Stimulated activated CD8-positive, alpha-beta memory T cell treated with anti-CD3 and anti-CD28 coated beads, Interleukin-4, amount 100 ng/mL, for 4 hours (primary cell): ENCODE measurements at places on chromosomes 6 and 20.

DNA sequence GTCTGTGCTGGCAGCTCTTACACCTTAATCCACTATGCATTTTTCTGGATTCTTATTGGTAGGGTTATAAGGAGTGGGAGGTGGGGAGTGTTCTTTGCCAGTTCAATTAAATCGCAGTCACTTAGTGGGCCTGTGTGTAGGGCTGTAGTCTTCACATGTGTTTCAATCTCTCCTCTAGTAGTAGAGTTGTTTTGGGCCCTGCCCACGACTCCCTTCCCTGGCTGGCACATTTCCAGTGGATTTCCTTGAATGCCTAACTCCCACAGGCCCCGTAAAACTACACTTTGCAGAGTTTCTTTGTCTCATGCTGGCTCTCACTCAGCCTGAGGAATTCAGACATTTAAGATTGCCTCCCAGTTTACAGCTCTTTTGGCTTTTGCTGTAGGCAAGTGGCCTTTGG is 414.0 kb upstream of the OPRM1 start:
- no peak for DNase-seq

DNA sequence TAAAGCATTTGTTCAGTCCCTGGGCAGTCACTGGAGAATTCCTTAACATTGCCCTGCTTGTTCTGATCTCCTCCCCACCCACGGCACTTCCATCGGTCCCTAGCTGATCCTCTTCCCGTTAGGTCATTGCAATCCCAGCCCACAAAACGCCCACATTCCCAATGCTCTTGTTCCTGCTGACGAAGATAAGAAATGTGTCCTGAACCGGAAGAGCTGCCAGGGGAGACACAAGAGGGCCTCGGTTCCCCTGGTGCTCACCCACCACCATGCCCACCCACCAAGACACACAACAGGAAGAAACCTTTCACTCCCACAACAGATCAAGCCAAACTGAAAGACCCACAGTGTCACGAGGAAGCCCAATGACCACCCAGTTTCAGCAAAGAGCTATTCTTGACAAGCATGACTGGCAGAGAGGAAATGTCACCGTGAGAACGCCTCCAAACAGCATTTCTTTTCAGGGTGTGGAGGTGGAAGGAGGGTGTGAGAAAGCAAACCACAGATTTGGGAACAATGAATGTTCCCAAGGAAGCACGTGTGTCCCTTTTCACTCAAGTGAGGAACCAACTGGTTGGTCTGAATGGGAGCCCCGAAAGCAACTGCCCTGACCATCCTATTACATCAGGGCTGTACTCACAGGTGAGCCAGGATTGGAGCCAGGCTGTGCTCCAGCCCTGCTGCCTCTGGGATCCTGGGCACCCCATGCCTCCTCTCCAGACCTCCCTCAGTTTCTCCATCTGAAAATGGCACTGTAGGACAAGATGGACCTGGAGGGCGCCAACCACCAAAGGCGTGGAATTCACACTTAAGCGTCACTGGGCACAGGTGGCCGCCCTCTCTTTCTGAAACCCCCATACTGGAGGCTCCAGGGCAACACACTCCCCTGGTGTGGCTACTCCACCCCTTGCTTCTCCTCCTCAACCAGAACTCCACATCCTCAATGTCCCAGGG is 97.5 kb downstream of the ZMYND8 start:
- no peak for DNase-seq

GRCh38 chr6:140366991-140367390 is 992.5 kb upstream of the CITED2 start:
- DNase-seq = no peak

DNA sequence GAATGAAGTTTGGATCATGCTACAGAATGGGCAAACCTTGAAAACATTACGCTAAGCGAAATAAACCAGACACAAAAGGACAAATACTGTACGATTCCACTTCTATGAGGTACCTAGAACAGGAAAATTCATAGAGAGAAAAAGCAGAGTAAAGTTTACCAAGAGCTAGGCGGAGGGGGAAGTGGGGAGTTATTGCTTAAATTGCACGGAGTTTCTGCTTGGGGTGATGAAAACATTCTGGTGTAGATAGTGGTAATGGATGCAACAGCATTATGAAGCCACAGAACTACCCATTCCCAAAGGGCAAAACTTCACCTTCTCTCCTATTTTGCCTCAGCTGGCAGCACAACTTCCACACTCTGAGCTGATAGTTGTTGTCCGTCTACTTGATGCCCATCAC is 6.4 kb upstream of the PDYN start:
- no peak for DNase-seq

DNA sequence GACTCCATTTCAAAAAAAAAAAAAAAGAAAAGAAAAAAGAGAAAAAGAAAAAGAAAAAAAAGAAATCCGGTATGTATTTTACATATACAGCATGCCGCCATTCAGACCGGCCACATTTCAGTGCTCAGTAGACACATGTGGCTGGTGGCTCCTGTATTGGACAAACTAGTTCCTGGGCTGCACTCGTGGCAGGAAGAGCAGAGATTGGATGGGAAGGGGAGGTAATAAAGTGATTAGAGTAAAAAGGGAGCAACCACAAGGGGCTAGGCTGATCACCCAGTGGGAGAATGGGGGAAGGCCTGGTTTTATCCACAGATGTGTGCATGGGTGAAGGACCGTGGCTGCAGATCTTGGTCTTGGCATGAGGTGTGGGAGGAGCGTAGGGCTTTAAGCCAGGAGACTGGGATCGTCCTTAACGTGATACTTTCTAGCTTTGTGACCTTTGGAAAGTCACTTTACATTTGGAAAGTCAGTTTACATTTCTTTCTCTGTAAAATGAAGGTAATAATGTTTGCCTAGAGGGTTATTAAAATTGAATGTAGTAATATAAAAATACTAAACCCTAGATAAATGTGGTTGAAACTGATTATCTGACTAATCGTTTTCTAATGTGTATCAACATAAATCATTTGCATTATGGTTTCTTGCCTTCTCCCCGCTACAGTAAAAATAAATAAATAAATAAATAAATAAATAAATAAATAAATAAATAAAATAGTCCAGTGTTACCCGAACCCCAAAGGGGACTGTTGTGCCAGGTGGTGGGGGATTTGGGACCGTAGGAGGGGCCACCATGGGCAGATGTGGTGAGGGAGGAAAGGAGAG is 869 bp upstream of the TRIM15 start:
- no peak for DNase-seq

DNA sequence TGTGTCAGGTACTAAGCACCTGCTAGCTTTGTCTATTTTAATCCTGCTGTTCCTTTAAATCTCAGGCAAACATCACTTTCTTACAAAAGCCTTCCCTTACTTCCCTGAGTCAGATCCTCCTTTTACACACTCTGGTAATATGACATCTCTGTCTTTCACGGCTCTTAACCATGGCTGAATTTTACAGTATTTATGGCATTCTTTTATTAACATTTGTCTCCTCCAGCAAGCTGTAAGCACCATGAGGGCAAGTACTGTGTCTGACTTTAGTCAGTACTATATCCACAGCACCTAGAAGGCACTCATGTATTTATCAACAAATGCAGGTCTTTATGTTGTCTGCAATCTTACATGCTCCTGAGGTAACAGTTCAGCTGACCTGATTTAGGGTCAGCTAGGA is 33.7 kb upstream of the HBS1L start:
- DNase-seq = no peak

DNA sequence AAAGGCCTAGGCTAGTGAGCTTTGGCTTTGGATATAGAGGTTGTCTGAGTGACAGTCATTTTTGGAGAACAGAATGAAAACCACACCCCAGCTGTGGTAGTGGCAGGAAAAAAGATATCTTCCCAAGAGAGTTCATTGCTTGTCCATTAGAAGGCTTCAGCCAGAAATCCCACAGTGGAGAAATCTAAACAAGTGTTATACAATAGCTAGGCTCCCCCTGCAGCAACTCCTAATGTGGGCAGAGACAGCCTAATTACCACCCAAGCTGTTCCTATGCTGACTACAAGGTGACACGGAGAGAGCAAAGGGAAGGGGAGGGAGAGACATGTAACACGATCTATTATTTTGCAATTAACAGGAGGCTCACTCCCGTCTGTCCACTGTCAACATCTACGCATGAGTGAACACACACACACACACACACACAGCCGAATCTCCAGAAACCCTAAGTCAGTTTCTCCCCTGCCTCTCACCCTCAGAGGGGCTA is 147.5 kb upstream of the TCF21 start:
- DNase-seq = no peak

- no peak for DNase-seq
Observed at GRCh38 chr6:11994875-11995461, 17.1 kb upstream of the HIVEP1 start.

DNA sequence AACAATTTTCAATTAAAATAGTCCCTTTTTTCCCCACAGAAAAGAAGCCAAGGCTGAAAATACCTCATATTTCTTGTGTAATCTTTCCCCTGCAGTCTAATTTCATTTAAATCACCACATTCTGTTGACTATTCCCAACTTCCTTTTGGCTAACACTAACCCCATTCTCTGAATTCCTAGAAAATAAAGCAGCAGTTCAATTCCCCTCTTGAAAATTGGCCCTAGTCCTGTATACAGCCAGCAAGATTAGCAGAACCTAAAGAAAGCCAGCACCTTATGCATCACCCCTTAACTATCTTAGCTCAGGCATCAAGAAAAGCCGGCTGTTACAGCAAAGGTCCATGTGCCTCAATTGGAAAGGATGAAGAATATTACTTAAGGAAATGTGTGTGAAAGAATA is 69.7 kb downstream of the MDN1 start:
- DNase-seq = no peak

- DNase-seq = no peak
Observed at GRCh38 chr20:53866794-53867740, 203.3 kb downstream of the BCAS1 start.

GRCh38 chr6:168038576-168039140 is 40.4 kb downstream of the FRMD1 start:
- DNase-seq = no peak

DNA sequence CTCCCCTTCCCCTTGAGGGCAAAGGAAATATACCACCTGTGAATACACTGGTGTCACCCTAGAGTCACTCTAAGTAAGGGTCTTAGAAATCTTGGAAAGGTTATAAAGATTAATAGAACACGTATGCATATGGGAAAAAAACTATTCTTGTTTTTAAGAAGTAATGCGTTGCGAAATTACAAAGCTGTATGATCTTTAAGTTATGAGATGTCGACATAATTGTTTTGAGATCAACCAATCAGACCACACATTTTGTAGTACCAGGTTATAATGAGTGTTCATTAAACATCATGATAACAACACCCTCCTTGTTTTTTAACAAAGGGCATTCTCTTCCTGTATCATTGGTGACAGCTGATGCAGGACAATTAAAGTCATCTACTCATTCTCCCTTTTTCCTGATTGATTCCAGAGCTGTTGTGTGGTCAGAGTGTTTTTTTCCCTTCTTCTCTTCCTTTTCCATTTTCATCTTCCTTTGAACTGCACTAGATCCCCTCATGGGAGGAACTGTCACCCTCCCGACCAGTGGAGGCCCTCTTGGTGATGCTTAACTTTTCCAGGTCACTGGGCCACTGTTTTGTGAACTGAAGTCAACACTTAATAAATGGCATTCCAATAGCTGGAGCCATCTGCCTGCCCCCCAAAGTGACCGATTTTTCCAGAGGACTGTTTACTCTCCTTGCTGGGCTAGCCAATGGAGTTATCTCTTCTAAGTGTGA is 37.0 kb downstream of the PRDM1 start:
- no peak for DNase-seq

DNA sequence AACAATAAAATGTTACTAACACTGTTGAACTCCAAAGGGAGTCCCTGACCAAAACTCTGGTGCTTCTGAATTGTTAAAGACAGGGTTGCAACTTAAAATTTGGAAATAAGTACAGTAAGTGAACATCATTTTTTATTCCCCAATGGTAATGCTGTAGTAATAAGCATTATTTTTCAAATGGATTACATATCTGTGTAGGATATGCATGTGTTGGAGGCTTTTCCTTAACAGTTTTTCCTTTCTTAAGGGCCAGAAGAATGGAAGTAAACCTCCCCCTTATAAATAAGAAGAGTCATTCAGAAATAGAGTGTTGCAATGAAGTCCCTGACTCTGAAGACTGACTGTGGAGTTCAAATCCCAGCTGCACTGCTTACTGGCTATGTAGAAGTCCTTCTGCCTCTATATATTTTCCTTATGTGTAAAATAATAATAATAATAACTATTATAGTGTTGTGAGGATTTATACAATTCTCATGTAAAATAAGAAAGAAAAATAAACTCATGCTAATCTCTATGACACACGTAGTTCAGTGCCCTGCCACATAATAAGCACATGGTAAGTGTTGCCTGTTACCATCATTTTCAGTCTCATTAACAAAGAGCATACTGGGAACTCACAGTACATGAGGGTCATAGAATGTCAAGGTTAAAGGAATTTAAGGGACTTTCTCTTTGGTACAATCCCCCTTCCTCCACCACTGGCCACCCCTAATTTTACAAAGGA is 129.8 kb upstream of the SMLR1 start:
- no peak for DNase-seq

GRCh38 chr6:142952614-142953013 is 7.6 kb upstream of the HIVEP2 start:
- DNase-seq = no peak

- no peak for DNase-seq
Observed at GRCh38 chr20:38591474-38592410, 9.9 kb upstream of the ARHGAP40 start.

- no peak for DNase-seq
Observed at GRCh38 chr20:63540417-63541186, 3.4 kb upstream of the PTK6 start.

GRCh38 chr20:9408422-9409300 is 105.7 kb upstream of the LAMP5 start:
- DNase-seq = no peak

GRCh38 chr6:109702791-109703190 is 11.7 kb downstream of the FIG4 start:
- no peak for DNase-seq

DNA sequence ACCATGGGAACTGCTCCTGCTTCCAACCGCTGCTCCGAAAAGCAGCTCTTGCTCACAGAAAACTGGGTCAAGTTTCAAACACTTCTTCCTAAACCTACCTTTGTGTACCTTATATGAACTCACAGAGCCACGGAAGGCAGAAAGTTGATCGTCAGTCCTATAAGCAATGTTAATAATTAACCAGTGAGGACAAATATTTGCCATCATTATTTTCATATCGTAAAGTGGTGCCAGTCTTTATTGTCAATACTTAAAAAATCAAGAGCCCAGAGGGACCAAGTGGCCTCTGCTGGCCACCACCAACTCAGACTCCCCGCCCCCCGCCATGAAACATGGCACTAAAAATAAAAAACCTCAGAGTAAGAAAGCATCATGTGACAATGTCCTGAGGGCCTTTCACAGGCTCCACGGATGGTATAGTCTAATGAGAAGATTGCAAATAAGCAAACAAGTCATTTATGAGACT is 9.1 kb upstream of the PBOV1 start:
- DNase-seq = no peak

GRCh38 chr20:35845561-35845960 is 73.7 kb downstream of the PHF20 start:
- no peak for DNase-seq

- DNase-seq = no peak
Observed at GRCh38 chr6:61751986-61752385, 534.0 kb downstream of the KHDRBS2 start.
